Skin of body (tissue), 3 donors: ENCODE measurements at places on chromosomes 16 and 17.

- no peak for DNase-seq
Observed at GRCh38 chr17:69651921-69652320, 237.4 kb downstream of the MAP2K6 start.

DNA sequence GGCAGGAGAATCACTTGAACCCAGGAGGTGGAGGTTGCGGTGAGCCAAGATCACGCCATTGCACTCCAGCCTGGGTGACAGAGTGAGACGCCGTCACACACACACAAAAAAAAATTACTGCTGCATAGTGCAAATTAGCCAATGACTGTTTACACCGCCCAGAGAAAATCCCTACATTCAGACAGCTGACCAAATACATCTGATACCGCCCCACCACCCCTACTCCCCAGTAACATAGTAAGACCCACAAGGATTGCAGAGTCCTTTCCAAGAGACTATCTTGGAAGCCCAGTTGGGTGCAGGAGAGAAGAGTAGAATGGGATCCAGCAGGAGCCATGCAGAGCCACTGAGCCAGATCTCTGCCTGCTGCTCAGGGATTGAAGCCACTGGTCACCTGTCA is 63.5 kb downstream of the SLC39A11 start:
- DNase-seq, result no peak

GRCh38 chr16:89458551-89458950 is 31.8 kb downstream of the ANKRD11 start:
- DNase-seq, result no peak

DNA sequence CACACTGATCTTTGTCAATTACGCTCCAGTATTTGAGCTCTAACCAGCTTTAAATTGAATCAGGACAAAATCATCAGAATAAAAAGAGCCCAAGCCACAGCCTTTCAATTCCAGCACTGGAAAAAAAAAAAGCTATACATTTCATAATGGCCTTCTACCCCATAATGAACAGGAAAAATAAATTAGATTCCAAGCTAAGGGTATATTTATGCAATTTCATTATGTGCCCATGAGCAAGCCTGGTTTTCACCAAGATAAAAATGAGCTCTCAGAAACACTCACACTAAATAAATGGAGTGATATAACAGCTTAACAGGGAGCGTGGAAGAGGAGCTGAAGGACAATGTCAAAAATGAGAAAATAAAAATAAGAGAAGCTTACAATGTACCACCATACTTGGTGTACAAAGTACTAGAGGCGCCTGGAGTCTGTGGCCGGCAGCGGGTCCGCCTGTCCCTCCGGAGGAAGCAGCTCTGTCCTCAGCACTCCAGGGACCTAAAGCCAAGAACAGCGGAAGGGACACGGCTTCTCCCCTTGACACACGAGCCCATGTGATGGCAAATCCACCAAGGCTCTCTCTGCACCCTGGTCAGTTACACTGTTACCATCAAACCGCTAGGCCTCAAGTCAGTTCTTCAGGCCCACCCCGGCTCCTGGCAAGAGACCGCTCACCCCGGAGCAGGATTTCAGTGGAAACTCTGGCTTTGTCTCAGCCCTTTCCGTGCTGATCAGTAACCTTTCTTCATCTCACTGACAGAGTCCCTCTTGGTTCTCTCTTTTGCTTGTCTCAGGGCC is 69.6 kb downstream of the RBFOX3 start:
- DNase-seq, result no peak

DNA sequence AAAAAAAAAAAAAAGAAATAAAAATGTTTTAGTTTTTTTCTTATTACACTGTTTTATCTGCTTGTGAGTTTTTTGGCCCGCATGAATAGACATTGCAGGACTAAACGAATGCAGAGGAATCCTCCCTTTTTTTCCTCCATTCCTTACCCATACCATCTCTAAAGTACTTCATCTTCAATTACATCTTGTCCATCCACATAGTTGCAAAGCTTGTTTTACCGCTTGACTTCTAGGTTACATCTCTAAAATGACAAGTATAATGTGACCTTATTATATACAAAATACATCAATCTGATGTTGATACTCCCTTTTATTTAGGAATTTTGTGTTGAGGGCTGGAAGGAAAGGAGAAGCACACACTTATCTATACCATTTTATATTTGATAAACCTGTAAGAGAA is 12.8 kb downstream of the RETREG3 start:
- no peak for DNase-seq

- no peak for DNase-seq
Observed at GRCh38 chr17:69144331-69145255, 2.9 kb upstream of the ABCA6 start.

DNA sequence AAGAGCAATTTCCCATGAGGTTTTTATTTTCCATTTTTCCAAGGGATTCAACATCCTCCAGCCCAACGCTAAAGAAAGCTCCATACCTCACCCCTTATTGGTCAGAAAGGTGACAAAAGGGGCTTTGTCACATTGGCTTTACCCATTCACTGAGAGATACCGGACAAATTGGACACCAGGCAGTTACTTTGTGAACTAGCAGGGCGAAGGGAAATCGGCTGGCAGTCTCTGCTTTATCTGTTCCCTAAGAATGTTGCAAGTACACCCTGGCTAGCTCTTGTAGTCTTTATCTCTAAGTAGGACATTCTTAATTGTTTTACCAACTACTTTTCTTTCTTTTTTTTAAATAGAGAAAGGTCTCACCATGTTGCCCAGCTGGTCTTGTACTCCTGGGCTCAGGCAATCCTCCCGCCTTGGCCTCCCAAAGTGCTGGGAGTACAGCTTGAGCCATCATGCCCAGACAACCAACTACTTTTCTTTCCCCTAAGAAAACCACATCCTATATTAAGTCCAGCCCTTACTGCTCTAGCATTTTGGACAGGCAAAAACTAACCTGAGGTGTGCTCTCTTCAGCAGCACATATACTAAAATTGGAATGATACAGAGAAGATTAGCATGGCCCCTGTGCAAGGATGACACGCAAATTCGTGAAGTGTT is 16.8 kb downstream of the PRPSAP1 start:
- no peak for DNase-seq

- no peak for DNase-seq
Observed at GRCh38 chr16:48682971-48683370, 73.0 kb upstream of the N4BP1 start.

DNA sequence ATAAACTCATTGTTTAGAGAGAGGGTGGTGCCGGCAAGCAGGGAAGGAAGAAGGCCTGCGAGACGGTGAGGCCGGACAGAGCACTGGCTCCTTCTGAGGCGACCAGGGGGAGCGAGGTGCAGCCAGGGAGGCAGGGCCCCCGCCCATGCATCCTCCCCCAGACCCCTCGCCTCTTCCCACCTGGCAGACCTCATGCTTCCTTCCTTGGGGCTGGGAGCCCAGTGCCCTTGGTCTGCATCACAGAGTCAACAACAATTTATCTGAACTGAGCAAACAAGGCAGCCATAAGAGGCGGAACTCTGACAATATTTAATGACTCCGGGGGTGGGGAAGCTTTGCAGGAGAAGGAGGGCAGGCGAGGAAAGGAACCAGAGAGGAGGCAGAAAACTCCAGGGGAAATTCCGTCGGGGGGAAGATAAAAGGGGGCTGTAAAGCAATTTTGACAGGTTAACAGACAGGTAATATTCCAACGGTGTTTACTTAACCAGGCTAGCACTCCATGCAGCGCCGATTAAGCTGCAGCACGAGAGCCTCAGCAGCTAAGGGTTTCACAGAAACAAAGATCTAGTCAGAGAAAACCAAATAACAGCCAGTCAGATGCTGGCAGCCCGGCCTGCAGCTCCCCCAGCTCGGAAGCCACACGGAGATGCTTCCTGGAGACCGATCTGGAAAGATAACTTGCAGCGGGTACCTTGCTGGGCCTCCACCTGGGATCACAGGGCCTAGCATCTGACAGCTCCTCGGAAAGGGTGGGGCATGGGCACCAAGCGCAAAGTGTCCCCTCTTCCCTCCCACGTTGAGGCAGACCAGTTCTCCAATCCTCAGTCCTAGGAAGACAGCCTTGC is 398.2 kb downstream of the SOX9 start:
- no peak for DNase-seq

DNA sequence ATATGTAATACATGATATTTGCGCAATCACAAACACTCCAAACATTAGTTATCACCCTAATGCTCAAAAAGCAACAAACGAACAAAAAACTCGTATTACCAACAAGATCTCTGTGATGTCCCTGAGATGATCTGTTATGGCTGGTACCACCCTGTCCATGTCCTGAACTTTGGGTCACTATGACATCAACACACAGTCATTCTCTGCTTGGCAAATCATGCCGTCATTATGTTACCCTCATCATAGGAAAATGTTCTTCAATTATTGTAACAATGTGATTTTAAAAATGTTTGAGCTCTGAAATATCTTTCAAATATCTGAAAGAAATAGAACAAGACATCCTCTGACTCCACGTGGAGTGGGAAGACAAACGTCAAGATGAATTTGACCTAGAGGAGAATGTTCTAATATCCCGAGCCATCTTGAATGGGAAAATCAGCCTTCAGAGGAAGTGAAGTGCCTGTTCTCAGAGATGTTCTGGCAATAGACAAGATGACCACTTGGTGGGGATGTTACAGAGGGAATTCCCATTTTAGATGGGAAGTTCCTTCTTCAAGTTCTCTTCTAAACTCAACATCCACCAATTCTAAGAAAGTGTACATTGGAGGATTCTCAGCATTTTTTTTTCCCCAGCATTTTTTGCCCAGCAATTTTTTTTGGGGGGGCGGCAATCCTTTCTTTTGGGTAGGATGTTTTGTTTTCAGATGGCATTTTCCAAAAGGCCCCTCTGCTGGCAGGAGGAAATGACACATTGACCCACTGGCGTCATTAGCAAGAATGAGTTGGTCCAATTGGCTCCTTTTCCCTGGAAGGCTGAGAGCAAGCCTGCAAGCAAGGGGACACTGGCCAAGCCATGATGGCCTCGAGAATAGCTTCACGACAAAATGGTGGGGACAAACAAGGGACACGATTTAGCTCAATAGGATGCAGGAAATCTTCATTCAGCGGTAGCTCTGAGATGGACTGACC is 3.7 kb upstream of the HSD17B2 start:
- peak; percentile 44 for DNase-seq

- DNase-seq, result no peak
Observed at GRCh38 chr16:23435500-23435899, 17.5 kb downstream of the COG7 start.

GRCh38 chr16:3835089-3835602 is 45.4 kb downstream of the CREBBP start:
- DNase-seq, result no peak

DNA sequence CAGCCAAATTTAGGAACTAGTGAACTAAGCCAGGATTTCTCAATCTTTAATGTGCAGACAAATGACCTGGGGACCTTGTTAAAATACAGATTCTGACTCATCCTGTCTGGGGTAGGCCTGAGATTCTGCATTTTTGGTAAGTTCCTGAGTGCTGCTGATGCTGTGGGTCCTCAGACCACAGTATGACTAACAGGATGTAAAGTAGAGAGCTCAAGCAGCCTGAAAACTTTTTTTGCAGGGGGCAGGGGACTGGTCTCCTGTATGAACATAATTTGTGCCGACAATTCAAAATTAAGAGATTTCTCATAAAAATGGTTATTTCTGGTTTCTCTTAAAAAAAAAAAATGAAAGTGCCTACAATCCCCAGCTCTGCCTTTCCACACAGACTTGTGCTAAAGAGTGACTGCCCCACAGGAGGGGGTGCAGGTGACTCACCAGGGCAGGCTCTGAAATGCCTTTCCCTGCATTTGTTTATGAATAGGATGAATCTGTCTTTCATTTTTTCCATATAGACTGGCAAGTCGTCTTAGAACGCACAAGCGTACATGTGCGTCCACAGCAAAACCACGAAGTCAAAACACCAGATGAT is 271.5 kb downstream of the PHKB start:
- DNase-seq, result no peak

GRCh38 chr16:57807252-57807967 is 5.1 kb upstream of the KIFC3 start:
- DNase-seq, result no peak

DNA sequence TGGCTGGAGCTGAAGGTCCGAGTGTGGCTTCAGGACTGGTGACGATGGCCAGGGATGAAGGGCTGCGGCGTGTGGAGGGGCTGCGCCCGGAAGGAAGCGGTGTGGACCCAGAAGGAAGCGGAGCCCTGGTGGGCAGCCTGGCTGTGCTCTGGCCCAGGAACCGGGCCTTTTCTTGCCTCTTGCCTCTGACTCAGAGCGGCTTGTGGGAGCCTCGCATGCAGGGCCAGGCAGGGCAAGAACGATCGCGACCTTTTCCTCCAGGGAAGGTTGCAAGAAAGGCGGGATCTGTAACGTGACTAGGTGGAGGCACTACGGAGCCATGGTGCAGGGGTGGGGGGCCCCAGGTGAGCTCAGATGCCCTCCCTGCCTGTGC is 78.0 kb downstream of the JPH3 start:
- DNase-seq, result no peak

DNA sequence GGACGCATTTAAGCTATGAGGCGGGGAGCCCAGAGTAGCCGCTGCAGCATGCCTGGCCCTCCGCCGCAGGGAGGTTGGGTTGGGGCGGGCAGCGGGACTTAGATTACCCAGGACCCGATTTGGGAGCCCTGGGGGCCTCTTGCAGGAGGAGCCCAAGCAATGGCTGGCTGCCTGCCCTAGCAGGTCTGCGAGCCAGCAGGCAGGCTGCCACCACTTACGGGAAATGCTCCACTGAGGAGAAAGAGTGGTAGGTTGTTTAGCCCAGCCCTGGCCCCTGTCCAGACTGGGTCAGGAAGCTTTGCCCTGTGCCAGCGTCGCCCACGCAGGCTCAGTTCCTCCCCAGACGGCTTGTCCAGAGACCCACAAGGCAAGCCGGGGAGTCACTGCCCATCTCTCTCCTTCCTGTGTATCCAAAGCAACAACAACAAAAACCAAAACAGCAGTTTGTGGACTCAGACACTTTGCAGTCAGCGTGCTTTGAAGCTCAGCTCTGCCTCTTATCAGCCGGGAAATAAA is 10.3 kb upstream of the TVP23A start:
- DNase-seq, result peak; percentile 92

DNA sequence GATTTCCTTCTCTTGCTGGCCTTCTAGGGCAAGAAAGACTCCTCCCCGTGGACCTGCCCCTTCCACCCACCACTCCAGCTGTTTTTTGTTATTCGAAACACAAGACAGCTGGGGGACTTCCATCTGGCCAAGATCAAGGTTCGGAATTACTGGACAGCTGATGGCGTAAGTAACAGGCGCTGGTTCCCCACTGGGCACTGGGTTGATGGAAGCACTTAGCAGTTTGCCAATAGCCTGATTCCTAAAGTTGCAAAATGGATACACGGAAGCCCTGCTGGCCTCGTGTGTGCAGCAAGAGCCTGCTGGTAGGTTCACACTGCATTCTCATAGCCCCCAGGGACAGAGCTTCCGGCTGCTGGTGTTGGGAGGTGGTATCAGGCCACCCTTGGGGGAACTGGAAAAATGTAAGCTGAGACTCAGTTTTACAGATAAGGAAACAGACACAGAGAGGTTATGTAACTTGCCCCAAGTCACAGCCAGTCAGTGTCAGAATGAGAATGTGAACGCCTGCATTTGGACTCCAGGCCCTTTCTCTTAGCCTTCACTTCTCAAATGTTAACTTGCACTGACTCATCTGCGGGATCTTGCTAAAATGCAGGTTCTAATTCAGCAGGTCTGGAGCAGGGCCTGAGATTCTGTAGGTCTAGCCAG is 171.7 kb downstream of the KATNIP start:
- peak; percentile 36 for DNase-seq

- DNase-seq, result no peak
Observed at GRCh38 chr16:21218153-21218552, 6.8 kb upstream of the ZP2 start.
